ENCODE measurements at places on chromosomes 2 and 18.

GRCh38 chr18:69951182-69951581 lies 3.5 kb upstream of the CD226 start:
- no peak for DNase-seq

DNA sequence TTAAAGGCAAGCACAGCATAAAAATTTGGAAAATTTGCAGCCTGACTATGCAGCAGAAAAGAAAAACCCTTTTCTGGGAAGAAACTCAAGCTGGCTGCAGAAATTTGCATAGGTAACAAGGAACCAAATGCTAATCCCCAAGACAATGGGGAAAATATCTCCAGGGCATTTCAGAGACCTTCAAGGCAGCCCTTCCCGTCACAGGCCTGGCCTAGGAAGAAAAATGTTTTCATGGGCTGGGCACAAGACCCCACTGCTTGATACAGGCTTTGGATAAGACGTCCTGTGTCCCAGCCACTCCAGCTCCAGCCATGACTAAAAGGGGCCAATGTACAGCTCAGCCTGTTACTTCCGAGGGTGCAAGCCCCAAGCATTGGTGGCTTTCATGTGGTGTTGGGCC lies 717.6 kb downstream of the TDRD15 start:
- DNase-seq = no peak

DNA sequence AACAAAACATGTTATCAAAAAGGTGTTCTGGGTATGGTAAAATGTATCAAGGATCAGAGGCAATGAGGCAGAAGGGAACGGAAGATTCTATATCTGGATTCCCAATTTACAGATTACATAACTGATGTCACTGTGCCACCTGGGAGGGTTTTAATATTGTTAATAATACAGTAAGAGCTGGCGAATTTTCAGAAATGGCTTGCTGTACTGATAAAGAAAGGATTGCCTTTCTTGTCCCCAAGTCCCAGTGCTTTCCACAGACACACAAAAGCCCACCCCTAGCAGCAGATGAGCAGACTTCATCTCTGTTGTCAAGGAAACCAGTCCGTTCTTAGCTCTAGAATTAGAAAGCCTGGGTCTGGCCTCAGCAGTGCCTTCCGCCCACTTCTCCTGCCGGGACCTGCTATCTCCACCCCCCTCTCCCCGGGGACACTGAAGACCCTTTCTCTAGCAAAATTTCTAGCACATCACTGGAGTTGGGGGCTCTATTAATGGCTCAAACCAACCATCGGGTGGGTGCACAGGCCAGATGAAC lies 34.3 kb downstream of the ADD2 start:
- no peak for DNase-seq

DNA sequence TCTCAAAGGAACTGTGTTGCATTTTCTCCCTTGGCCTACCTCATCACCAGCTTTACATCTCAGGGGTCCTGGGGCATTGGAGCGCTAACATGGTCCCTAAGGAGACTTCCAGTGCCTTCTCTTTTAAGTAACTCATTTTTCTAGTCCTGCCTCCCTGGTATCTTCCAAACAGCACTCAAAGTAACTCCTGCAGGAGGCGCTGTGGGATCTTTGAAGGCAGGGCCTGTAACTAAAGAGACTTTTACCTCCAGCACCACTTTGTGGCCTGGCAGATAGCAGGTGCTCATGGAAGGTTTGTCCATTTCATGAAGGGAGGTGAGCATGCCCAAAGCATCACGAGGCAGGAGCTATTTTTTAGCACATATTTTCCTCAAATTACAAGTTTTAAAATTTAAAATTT lies 411.0 kb upstream of the GYPC start:
- no peak for DNase-seq

DNA sequence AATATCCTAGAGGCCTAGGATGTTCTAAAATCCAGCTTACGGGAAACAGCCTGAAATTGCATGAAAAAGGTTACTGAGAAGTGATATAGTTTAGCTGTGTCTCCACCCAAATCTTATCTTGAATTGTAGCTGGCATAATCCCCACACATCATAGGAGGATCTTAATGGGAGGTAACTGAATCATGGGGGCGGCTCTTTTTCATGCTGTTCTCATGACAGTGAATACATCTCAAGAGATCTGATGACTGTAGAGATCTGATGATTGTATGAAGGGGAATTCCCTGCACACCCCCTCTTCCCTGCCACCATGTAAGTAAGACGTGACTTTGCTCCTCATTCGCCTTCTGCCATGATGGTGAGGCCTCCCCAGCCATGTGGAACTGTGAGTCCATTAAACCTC lies 385.6 kb upstream of the ID2 start:
- DNase-seq = no peak

- DNase-seq = no peak
These were observed 134.3 kb downstream of the TDRD15 start for GRCh38 chr2:21258082-21258481.

- no peak for DNase-seq
These were observed 348.1 kb upstream of the NRXN1 start for GRCh38 chr2:51379997-51380396.

- no peak for DNase-seq
These were observed 119.2 kb upstream of the ACVR1C start for GRCh38 chr2:157747695-157748370.

GRCh38 chr2:219380926-219381325 lies 6.8 kb downstream of the DNPEP start:
- no peak for DNase-seq

GRCh38 chr2:10321622-10322021 lies 18.9 kb downstream of the HPCAL1 start:
- DNase-seq = no peak

DNA sequence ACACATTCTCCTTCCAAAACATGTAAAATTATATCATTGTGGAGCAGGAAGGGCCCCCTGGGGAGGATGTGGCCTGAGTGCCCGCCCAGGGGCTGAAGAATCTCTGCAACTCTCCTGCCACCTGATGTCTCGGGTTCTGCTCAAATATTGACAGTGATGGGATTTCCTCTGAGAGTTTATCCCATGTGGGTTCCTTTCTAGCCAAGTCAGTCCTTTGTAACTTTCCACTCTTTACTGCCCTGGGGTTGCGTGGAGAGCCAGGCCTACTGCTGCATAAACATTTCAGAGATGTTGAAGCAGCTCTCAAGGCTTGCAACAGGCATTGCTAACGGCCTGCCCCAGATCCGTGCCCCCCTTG lies 4.0 kb upstream of the RAB17 start:
- no peak for DNase-seq

- no peak for DNase-seq
These were observed 21.0 kb upstream of the MCFD2 start for GRCh38 chr2:46936566-46936965.

DNA sequence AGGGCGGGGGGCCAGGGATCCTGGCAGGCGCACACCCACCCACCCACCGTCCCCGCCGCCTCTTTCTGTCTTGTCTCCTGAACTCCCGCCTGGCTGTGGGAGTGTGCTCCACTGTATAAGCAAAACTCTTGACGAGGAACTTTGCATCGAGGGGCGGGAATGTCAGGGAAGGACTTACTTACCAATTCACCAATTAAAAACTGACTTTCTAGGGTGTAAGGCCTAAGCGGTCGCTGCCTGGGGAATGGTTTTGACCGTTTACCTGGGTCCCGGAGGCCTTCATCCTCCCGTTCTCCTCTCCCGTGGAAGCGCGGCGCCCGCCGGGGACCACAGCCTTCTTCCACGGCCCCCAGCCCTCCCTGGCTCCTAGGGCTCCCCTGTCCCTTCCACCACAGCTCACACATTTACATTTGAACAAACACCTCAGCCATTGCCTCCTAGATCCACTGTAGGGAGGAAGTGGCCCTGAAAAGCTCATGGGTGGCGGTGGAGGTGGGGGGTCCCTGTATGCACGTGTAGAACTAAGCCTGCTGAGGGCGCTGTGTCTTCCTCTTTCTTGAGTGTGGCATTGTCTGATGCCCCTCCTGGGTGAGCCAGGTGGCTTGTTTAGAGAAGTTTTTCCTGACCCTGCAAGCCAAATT lies 8.9 kb downstream of the ASIC4 start:
- no peak for DNase-seq

GRCh38 chr2:43788646-43789045 lies 14.8 kb downstream of the DYNC2LI1 start:
- no peak for DNase-seq

Data from keratinocyte (primary cell).